ENCODE measurements at places on chromosomes 11 and 22.

- no peak for DNase-seq
Measured at GRCh38 chr11:78449866-78450265, 32.2 kb upstream of the GAB2 start.

DNA sequence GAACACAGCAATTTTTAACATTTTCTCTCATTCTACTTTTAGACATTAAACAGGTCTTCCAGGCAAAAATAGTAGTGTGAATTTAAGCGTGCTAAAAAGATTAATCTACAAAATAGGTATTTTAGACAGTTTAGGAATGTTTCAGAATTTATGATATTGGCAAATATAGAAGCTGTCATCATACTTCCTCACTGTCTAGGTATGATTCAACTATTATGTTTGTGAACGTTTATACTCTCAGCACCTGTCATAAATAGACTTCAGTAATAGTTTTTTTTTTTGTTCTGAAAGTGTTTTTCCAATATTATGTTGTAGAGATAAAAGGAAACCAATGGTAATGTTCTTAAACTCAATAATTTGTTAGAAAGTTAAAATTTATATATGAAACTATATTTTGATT lies 103.0 kb downstream of the ARHGAP42 start:
- no peak for DNase-seq

GRCh38 chr11:71311176-71311925 lies 59.0 kb upstream of the SHANK2 start:
- no peak for DNase-seq

DNA sequence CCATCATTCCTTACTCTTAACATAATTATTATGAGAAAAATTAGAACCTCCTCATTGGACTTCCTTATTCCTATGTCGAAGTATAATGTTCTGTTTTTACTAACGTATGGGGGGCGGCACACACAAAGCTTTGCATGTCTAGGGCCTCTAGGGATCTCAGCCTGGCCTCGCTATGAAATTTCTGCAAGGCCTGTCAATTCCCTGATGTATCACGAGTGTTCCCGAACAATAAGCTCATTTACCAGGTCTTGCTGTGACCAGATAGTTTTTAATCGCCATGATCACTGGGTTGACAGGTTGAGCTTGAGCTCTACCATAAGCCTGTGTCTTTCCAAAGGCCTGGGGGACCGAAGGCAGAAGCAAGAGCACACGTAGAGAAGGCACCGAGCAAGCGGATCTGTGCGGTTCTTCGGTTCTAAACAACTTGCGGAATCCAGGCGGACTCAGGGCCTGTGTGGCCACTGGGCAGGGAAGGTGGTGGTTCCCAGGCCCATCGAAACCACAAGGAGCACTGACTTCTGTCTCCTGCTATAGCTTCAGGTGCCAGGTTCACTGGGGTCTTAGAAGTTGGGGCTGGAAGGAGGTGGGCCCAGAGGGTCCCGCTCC lies 10.4 kb upstream of the FXYD2 start:
- no peak for DNase-seq

GRCh38 chr11:111933872-111934271 lies 3.3 kb upstream of the DIXDC1 start:
- DNase-seq: no peak

DNA sequence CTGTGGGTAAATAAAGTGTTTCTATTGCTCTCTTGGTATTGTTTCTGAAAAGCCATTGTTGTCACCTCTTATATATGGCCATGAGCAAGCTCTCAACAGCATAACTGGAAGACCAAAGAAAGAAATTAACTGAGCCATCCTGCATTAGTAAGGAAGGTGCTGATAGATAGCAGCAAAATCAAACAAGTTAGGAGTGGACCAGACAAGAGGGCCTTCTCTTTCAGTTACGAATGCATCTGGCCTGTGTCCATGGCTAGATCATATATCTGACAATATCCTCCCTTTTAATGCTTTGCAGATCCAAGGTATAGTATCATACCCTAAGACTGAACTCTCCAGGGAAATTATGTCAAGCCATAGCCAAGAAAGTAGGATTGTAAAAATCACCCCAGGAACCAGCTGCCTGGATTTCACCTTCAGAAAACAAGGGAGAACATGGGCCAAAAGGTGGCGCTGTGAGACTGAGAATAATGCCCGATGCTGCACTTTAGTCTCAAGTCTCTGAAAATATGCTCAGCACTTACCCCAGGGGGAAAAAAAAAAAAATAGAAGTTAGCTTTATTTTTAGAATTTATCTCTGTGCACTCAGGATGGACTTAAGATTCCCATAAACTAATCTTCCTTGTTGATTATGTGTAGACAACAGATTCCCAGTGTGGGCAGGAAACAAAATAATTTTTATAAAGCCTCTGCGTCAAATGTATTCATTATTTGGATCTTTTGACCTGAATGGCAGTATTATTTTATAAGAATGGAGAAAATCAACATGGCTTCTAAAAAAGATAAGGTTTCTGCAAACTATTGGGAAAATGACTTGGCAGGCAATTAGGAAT lies 415.1 kb downstream of the ETS1 start:
- peak; percentile 69 for DNase-seq

- DNase-seq: no peak
Measured at GRCh38 chr11:76781046-76781801, 1.9 kb upstream of the TSKU start.

DNA sequence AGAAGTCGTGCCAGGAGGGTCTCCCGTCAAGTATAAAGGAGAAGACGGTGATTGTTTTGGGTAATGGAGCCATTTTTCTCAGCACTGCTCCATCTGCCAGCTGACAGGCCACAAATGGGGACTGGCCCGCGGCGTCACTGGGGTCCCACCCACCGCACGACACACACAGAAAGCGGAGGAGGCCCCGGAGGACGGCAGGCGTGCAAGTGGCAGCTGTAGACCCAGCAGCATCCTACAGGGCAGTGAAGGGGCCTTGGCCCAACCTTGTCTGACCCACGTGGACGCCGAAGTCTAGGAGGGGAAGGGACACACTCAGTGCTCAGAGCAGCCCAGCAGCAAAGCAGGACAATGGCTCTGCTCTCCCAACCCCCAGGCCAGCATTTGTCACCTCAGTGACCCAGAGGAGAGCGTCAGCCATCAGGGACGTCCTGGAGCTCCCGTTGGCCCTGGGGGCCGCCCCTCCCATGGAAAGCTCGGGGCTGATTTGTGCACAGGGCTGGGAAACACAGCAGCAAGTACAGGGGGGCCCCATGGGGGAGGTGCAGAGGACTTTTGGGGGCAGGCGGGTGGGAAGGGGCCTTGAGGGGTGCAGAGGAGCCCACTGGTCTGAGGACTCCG lies 644.4 kb downstream of the BRD1 start:
- no peak for DNase-seq

DNA sequence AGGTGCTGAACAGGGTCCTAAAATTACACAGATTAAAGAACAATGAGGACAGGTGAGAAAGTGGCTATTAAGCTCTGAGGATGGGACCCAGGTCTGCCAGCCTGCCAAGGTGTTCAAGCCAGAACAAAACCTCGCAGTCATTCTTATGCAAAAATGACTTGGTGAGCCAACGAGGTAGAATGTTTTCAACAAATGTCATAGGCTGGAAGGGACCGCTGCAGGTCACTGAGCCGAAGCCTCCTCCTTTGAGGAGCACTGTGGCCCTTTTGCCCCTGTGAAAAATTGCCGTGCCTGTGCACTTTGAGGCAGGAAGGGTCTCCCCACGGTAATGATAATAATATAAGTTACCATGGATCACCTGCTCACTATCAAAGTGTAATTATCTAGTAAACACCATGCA lies 216.2 kb downstream of the DSCAML1 start:
- DNase-seq: no peak

- DNase-seq: no peak
Measured at GRCh38 chr11:102453302-102453695, 734 bp upstream of the TMEM123 start.

GRCh38 chr11:118410055-118410745 lies 8.8 kb downstream of the ATP5MG start:
- DNase-seq: no peak

- no peak for DNase-seq
Measured at GRCh38 chr22:47457021-47457420, 694.6 kb downstream of the TBC1D22A start.

GRCh38 chr11:45660729-45661438 lies 4.5 kb downstream of the CHST1 start:
- DNase-seq: no peak

DNA sequence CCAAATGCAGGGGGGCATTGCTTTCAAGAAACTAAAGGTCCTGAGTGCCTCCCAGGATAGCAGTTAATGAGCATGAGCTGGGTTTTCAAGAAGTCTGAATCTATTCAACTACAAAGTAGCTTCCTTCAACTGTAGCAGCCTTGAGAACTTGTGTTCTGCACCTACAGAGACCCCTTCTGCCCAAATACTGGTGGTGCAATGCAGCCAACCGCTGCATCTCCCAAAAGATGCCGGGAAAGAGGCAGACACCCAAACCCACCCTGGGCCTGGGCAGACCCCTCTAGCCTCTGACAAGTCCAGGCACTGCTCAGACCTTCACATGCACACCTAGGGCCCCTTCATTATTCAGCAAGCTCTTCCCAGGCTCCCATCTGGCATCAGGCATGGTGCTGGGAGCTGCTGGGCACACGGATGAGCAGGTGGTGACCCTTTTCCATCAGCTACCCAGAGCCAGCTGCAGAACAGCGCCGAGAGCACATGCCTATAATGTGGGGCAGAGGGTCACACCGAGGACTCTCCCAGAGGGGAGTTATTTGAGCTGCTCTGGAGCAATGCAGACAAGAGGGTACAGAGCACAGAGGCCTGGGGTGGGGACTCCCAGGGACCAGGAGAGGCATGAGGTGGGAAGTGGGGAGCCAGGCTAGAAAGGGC lies 44.9 kb upstream of the ETS1 start:
- peak; percentile 6 for DNase-seq

DNA sequence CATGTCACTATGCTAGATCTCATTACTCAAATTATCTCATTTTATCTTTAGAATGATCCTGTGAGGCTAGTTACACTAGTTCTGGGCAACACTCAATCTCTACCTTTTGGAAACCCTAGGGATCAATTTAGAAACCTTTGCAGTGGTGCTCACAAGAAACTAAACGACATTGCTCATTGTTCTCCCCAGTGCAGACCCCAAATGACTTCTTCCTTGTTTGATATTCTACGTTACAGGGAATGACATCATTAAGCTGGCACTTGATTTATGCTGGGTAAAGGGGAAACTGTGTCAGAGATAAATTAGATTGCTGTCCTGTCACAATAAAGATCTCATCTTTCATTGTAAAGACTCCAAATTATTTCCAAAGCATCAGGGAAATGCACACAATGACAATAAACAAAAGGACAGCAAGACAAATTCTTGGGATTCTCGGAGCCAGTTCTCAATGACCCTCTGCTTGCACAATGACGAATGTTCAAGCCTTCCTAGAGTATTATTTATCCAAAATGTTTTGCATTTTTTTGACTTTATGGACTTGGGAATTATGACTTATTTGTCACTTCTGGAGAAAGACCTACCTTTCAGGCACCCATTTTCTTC lies 1121.8 kb upstream of the TENM4 start:
- no peak for DNase-seq

DNA sequence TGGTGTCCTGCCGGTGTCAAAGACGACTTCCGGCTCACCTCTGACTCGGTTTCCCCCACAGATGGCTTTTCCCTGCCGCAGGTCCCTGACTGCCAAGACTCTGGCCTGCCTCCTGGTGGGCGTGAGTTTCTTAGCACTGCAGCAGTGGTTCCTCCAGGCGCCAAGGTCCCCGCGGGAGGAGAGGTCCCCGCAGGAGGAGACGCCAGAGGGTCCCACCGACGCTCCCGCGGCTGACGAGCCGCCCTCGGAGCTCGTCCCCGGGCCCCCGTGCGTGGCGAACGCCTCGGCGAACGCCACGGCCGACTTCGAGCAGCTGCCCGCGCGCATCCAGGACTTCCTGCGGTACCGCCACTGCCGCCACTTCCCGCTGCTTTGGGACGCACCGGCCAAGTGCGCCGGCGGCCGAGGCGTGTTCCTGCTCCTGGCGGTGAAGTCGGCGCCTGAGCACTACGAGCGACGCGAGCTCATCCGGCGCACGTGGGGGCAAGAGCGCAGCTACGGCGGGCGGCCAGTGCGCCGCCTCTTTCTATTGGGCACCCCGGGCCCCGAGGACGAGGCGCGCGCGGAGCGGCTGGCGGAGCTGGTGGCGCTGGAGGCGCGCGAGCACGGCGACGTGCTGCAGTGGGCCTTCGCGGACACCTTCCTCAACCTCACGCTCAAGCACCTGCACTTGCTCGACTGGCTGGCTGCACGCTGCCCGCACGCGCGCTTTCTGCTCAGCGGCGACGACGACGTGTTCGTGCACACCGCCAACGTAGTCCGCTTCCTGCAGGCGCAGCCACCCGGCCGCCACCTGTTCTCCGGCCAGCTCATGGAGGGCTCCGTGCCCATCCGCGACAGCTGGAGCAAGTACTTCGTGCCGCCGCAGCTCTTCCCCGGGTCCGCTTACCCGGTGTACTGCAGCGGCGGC lies 5.5 kb downstream of the B3GNT6 start:
- no peak for DNase-seq

- DNase-seq: no peak
Measured at GRCh38 chr11:32905028-32905667, 12.5 kb downstream of the QSER1 start.

GRCh38 chr11:70873736-70874412 lies 378.5 kb downstream of the SHANK2 start:
- no peak for DNase-seq

GRCh38 chr22:45869340-45869847 lies 107.6 kb downstream of the WNT7B start:
- DNase-seq: no peak

GRCh38 chr11:32432565-32432964 lies 2.8 kb downstream of the WT1 start:
- no peak for DNase-seq

GRCh38 chr11:120969993-120970392 lies 53.9 kb upstream of the TBCEL start:
- no peak for DNase-seq

- DNase-seq: no peak
Measured at GRCh38 chr11:35629511-35629910, 11.3 kb downstream of the FJX1 start.

- no peak for DNase-seq
Measured at GRCh38 chr11:21489416-21490115, 703.3 kb upstream of the ANO5 start.

GRCh38 chr11:64094463-64095260 lies 58.9 kb downstream of the FLRT1 start:
- no peak for DNase-seq

- DNase-seq: no peak
Measured at GRCh38 chr22:49271831-49272230, 555.8 kb downstream of the BRD1 start.

GRCh38 chr11:62705413-62705812 lies 1.8 kb downstream of the BSCL2 start:
- DNase-seq: no peak

- DNase-seq: no peak
Measured at GRCh38 chr11:102194257-102194656, 84.0 kb downstream of the YAP1 start.

DNA sequence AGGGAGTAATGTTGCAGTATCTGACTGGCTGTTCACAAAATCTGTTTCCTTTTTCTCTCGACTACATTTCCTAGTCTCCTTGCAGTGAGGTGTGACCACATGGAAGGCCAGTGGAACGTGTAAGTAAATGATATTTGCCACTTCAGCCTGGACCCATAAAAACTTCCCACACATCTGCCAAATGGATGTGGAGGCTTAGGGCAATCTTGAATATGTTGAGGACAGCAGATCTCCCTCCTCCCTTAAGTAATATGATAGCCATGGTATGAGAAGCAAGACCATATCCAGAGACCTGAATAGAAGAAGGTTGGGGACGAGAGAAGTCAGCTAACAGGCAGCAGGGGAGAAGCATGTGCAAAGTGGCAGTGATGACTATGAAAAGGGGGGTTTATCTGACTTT lies 33.0 kb upstream of the C11orf87 start:
- DNase-seq: no peak

GRCh38 chr11:8794126-8794525 lies 111.5 kb downstream of the RPL27A start:
- no peak for DNase-seq

GRCh38 chr11:8757533-8757932 lies 74.9 kb downstream of the RPL27A start:
- DNase-seq: no peak

Measured in SK-N-MC (cell line).